CD4-positive, alpha-beta memory T cell (primary cell): ENCODE measurements at places on chromosomes 4 and X. TPM values are rescaled to one million over a fixed set of nuclear protein-coding genes. Genes with fewer than 3 reads are reported as not detected.

MAGEA12 gene
- total RNA-seq, result not detected

- H3K4me3 ChIP-seq, result no peak overlapping the region
- H3K27me3 ChIP-seq, result no peaks in the 10 kb centered on the region
- no peak overlapping the region for H3K27ac ChIP-seq
- no peaks in the 10 kb centered on the region for H3K4me1 ChIP-seq
- DNase-seq, result no peak
Observed at GRCh38 chr4:121680571-121680970, 16.2 kb downstream of the ANXA5 start.

DNA sequence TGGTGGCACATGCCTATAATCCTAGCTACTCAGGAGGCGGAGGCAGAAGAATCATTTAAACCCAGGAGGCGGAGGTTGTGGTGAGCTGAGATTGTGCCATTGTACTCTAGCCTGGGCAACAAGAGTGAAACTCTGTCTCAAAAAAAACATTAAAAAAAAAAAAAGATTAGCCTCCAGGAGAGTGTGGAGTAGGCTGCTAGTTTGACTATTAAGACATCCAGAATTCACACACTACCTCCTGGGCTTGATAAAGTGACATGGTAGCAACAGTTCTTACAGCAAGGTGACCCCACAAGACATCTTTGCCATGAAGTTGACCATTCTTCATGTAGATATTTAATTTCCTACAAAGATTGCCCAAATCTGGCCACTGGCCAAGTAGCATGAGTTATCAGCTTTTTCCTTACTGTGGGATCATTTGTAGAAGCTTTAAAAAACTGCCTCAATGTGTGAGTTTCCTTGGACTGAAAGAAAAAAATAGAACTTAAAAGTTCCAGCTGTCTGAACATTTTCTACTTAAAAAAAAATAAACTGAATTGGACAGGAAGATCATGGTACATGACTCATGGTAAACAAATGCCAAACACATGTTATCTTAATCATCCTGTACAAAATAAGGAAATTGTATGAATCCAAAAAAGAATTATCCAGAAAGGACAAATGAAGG, 35.3 kb upstream of the SPRY1 start:
- H3K4me1 ChIP-seq, result no peaks in the 10 kb centered on the region
- H3K4me3 ChIP-seq, result no peak overlapping the region
- H3K27me3 ChIP-seq, result no peaks in the 10 kb centered on the region
- DNase-seq, result no peak
- no peaks in the 10 kb centered on the region for H3K36me3 ChIP-seq
- H3K27ac ChIP-seq, result no peak overlapping the region

DNA sequence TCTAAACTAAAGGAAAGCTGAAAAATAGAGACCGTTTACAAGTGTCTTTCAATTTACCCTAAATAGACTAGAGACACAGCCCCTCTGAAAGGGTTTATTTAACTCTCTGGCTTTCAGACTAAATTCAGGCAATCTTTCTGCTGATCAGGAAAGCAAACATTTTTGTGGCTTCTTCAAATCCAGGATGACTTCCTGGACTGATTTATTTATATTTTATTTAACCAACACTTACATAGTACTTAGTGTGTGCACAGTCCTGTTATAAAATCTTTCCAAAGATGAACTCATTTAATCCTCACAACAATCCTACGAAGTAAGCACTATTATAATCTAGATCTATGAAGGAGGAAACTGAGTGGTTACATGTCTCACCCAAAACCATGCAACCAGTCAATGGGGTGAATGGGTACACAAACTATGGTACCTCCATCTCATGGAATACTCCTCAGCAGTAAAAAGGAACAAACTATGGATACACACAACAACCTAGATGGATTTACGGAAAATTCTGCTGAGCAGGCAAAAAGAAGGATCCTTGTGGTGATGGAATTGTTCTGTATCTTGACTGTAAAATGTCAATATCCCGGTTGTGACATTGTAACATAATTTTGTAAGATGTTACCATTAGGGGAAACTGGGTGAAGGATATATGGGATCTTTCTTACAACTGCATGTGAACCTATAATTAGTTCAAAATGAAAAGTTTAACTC, 64.1 kb upstream of the MAMLD1 start:
- no peak overlapping the region for H3K27ac ChIP-seq
- no peak for DNase-seq
- H3K36me3 ChIP-seq, result no peaks in the 10 kb centered on the region
- H3K4me1 ChIP-seq, result no peaks in the 10 kb centered on the region
- no peaks in the 10 kb centered on the region for H3K27me3 ChIP-seq

DNA sequence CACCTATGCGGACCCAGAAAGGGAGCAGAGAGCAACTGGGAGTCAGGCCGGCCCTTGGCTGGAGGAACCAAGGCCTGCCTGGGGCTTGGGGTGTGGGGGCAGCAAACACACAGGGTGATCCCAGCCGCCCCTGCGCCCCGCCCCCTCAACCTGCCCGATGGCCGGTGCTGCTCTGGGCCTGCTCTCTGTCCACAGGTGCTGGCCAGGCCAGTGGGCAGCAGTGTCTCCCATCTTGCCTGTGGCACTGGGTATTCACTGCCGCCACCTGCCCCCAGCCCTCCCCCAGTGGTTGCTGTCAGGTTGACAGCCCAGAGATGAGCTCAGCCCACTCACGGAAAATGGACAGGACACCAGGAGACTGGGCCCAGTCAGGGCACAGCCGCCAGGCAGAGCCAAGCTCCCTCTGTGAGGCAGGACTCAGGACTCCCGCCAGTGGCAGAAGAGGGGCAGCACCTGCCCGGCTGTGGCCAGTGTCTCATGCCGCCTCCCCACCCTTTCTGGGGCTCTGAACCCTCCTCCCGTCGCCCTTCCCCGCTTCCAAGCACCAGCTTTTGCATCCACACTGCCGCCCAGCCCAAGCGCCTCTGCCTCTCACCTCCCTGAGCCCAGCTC, 4.7 kb downstream of the NKX1-1 start:
- H3K27ac ChIP-seq, result no peak overlapping the region
- H3K4me3 ChIP-seq, result no peak overlapping the region
- no peak for DNase-seq
- H3K36me3 ChIP-seq, result no peaks in the 10 kb centered on the region
- H3K27me3 ChIP-seq, result peaks cover 8% of the 10 kb centered on the region

- no peak overlapping the region for H3K27ac ChIP-seq
- no peak overlapping the region for H3K4me3 ChIP-seq
- H3K36me3 ChIP-seq, result no peaks in the 10 kb centered on the region
Observed at GRCh38 chr4:149266301-149266700, 549.3 kb downstream of the IQCM start.

- H3K4me3 ChIP-seq, result no peak overlapping the region
- no peak for DNase-seq
- H3K27ac ChIP-seq, result no peak overlapping the region
- no peaks in the 10 kb centered on the region for H3K27me3 ChIP-seq
- H3K36me3 ChIP-seq, result no peaks in the 10 kb centered on the region
- H3K4me1 ChIP-seq, result no peaks in the 10 kb centered on the region
Observed at GRCh38 chrX:22135171-22135711, 103.1 kb downstream of the PHEX start.

- no peaks in the 10 kb centered on the region for H3K36me3 ChIP-seq
- H3K4me3 ChIP-seq, result no peak overlapping the region
- no peaks in the 10 kb centered on the region for H3K27me3 ChIP-seq
- no peak for DNase-seq
- no peaks in the 10 kb centered on the region for H3K4me1 ChIP-seq
Observed at GRCh38 chr4:163193717-163194116, 27.0 kb upstream of the NAF1 start.

- no peaks in the 10 kb centered on the region for H3K27me3 ChIP-seq
- peak overlapping the region; percentile 28 for H3K27ac ChIP-seq
- H3K4me1 ChIP-seq, result peaks cover 14% of the 10 kb centered on the region
- peak; percentile 5 for DNase-seq
- H3K36me3 ChIP-seq, result no peaks in the 10 kb centered on the region
Observed at GRCh38 chrX:18886005-18886343, 97.9 kb downstream of the PHKA2 start.

DNA sequence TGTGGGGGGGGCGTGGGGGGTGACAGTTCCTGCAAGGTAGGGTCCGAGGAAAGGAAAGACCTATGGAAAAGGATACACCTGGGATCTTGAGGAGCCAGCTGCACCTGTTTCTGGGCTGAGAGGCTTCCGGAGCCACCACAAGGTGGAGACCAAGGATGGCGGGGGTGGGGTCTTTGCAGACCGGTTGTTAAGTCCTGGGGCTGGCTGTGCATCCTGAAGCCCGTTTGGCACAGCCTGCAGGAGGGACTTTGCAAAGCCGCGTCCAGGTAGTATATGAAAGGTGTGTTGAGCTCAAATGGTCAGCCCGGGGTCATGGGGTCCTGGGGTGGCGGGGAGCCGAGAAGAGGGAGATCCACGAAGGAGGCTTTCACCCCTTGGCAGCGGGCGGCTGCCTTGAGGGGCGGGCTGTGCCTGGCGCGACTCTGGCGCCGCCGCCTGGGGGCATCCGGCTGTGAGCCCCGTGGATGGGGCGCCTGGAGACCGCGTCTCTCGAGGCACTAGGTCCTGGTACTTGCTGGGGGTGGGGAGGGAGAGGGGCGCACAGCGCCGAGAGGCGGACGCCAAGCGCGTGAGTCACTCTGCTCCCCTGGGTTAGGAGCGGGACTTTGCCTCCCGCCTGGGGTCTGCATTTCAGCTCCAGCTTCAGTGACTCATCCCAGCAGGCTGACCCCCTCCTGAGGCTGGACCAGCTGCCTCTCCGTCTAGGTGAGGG, 58.2 kb upstream of the DYNLT3 start:
- no peak for DNase-seq
- H3K4me1 ChIP-seq, result no peaks in the 10 kb centered on the region
- no peak overlapping the region for H3K27ac ChIP-seq
- H3K4me3 ChIP-seq, result no peak overlapping the region

DNA sequence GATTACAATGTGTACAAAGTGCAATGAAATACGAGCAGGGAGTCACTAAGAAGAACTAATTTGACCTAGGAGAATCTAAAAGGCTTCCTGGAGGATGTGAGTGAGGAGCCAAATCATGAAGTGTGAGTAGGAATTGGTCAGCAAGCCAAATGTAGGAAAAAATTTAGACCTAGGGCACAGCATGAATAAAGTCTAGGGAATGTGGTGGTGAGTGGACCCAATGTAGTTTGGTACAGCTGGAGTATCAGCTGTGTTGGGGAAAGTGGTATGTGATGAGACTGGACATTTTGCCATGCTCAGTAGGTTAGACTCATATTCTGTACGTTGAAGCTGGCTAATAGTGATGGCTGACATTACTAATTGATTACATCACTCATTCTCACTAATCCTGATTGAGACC, 191.0 kb downstream of the AFF2 start:
- no peak overlapping the region for H3K4me3 ChIP-seq
- no peaks in the 10 kb centered on the region for H3K36me3 ChIP-seq
- no peaks in the 10 kb centered on the region for H3K4me1 ChIP-seq

DNA sequence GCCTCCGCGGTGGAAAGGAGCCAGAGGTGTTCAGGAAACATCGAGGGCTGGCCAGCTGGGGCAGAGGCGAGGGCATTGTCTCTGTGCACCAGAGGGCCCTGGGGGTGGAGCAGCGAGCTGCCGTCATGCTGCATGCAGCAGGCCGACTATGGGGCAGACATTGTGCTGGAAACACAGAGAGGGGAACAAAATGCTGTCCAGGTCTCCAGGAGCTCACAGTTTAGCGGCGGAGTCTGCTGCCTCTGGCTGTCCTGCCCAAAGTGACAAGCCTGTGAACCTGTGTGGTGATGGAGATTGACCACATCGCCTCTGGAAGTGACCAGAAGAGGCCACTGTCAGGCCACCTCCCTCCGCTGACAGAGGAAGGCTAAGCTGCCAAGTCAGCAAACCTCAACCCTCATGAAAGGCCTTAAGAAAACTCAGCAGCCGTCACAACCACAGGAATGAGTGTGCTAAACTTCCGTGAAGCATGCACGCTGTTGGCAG, 20.1 kb upstream of the SASH3 start:
- peak; percentile 69 for DNase-seq
- peaks cover 82% of the 10 kb centered on the region for H3K4me1 ChIP-seq
- H3K27ac ChIP-seq, result peak overlapping the region; percentile 54
- H3K4me3 ChIP-seq, result no peak overlapping the region
- no peaks in the 10 kb centered on the region for H3K27me3 ChIP-seq

GRCh38 chr4:26325191-26325590, 4.4 kb downstream of the RBPJ start:
- H3K27me3 ChIP-seq, result no peaks in the 10 kb centered on the region
- H3K4me3 ChIP-seq, result no peak overlapping the region
- peaks cover 43% of the 10 kb centered on the region for H3K4me1 ChIP-seq
- peak; percentile 53 for DNase-seq
